ENCODE measurements at places on chromosomes 4 and X. TPM values are rescaled to one million over a fixed set of nuclear protein-coding genes. Genes with fewer than 3 reads are reported as not detected.

MSX1 gene
- 6.9 TPM for polyA plus RNA-seq

HTN1 gene
- not detected for polyA plus RNA-seq

CFI gene
- polyA plus RNA-seq = 3.0 TPM

CEP135 gene
- 2.0 TPM for polyA plus RNA-seq

DNA sequence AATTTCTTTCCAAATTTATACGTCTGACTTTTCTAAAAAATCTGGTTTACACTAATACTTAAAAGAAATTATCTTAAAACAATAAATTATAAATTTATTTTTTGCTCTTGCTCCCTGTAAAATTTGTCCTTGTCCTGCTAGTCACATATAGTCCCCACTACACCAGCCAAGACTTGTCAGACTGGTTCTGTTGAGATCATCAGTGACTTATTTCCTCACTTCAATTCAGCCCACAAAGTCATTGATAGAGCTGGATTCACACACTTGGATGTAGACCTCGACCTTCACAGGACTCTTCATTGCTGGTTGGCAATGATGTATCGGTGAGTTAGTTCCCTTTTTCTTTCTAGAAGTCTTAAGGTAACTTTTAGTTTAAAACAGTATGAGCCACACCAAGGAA is at the start of gene TMPRSS11E:
TMPRSS11E (plus strand) TSS at position 263 of the 400 bp plus-strand sequence; CDS start at position 313, 50 bp downstream.
- DNase-seq = no peak

DNA sequence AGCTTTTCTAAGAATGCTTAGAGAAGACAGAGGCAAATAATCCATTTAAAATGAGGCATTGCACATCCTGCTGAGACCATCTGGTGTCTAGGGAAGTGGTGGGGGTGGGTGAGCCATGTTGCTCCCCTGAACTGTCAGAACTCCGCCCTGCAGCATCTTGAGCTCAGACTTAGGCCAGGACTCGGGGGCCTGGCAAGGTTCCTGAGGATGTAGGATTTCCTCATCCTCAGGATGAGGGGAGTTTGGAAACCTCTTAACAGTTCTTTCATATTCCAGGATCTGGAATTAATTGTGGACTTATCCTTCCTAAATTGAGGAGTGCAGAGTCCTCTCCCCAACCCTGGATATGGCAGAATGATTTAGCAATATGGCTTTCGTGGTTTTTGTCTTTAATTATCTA is 6.6 kb downstream of the TLL1 start:
- no peak for DNase-seq

GRCh38 chr4:155780775-155781174 is 22.0 kb downstream of the GUCY1B1 start:
- DNase-seq = no peak

DNA sequence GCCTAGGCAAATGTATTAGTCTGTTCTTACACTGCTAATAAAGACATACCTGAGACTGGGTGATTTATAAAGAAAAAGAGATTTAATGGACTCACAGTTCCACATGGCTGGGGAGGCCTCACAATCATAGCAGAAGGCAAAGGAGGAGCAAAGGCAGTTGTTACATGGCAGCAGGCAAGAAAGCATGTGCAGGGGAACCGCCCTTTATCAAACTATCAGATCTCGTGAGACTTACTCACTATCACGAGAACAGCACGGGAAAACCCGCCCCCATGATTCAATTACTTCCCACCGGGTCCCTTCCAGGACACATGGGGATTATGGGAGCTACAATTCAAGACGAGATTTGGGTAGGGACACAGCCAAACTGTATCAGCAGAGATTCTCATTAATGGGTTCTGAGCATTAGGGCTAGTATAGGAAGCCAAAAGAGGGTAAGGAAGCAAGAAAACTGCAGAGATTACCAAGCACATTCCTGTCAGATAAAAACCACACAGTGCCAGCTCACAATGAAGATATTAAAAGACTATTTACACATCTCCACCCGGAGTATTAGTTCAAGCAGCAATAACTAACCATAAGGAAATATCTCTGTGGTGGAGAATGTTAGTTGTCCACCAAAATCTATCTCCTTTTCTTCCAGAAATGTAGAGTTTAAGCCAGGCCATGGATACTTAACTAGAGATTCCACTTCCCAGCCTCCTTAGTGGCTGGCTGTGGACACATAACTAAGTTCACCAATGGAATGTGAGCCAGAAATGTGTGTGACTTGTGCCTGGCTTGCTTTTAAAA is 61.2 kb upstream of the HOPX start:
- DNase-seq = no peak

DNA sequence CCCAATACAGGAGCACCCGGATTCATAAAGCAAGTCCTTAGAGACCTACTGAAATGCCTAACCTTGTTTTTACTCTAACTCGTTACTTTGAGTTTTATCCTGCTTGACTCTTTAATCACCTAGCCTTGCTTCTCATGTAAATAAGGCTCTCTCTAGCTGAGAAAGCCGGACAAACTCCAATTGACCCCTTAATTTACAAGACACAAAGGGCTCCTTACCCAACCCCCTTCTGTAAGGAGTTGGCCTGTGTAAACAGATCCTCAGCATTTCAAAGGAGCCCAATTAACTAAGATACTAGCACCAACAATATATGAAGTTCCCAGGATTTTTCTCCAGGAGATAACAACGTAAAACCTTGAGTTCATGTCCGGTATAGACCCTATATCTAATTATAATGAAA is 61.7 kb downstream of the CT47B1 start:
- DNase-seq = no peak
